Left forelimb (tissue), 1 donor: ENCODE measurements at places on chromosomes 11 and 22.

DNA sequence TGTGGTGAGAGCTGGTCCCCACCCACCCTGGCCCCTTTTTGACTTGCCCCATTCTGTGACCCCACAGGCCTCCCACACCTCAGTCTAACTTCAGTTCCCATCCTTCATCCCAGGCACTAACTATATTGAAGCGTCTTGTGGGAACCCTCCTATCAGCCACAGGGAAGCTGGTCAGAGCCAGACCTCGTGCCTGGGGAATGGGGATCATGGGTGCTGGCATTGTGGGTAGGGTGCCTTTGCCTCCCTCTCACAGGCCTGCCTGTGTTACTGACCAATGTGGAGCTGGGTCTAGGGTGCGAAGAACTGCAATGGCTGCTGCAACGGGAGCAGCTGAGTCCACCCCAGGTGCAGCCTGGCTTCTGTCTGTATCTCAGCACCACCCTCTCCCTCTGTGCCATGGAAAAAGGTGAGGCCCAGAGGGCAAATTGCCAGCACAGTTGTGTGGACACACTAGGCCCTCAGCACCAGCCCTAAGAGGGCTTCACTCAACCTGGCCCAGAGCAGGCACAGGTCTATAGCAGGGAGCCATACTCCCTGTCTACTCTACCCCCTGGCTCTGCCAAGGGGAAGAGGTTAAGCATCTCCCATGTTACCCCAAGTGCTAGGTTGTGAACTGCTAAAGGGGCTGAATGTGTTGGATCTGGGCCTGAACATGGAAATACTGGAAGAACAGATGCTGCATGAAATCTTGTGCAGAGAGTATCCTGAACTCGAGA lies 37.3 kb downstream of the RRP8 start:
- no peak for DNase-seq

- no peak for DNase-seq
Measured at GRCh38 chr11:27041141-27041899, 705 bp downstream of the BBOX1 start.

- DNase-seq: no peak
Measured at GRCh38 chr11:123116486-123116885, 54.5 kb upstream of the HSPA8 start.

GRCh38 chr22:44088976-44089570 lies 65.0 kb downstream of the PARVB start:
- no peak for DNase-seq

DNA sequence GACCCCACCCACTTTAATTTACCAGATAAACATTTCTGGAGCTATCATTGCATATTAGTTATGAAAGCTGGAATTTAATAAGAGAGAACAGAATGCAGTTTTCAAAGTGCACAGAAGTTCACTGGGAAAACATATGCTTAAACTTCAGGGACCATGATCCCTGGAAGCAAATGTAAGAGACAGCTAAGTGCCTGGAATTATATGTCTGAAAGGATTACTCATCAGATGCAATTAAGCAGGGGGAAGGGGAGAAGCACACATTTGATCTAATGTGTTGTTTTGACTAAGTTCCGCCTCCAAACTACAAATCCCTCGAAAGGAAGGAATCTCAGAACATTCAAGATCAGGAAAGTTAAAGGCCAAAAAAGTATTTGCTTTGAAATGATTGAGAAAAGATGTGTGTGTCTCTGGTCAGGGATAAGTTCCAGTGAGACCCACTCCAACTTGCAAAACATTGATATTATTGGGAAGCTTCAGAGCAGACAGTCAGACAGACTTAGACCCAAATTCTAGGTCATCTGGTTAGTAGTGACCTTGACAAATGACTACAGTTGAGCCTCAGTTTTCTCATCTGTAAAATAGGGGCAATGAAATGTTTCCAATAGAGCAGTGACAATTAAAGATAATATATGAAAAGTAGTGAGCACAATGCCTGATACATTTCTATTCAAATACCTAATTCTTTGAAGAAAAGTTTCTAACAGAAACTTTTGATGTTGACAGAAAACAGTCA lies 147.6 kb downstream of the ME3 start:
- no peak for DNase-seq

GRCh38 chr11:45021001-45021400 lies 70.3 kb upstream of the TP53I11 start:
- no peak for DNase-seq

GRCh38 chr22:35930933-35931332 lies 97.7 kb downstream of the RBFOX2 start:
- DNase-seq: no peak

DNA sequence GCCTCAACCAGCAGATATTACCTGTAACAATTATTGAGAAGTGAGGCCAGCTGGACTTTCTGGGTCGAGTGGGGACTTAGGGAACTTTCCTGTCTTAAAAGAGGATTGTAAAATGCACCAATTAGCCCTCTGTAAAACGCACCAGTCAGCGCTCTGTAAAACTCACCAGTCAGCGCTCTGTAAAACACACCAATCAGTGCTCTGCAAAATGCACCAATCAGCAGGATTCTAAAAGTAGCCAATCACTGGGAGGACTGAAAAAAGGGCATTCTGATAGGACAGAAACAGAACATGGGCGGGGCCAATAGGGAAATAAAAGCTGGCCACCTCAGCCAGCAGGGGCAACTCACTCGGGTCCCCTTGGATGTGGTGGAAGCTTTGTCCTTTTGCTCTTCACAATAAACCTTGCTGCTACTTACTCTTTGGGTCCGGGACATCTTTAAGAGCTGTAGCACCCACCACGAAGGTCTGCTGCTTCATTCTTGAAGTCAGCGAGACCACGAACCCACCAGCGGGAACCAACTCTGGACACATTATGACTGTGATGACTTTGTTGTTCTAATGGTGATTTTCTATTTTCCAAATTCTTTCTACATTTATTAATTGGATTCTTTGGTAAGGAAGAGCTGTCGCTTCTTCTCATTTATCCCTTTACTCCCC lies 40.2 kb upstream of the FGF3 start:
- peak; percentile 41 for DNase-seq

- no peak for DNase-seq
Measured at GRCh38 chr11:98940913-98941312, 79.8 kb upstream of the CNTN5 start.

GRCh38 chr22:30947816-30948454 lies 20.6 kb downstream of the MORC2 start:
- DNase-seq: no peak

DNA sequence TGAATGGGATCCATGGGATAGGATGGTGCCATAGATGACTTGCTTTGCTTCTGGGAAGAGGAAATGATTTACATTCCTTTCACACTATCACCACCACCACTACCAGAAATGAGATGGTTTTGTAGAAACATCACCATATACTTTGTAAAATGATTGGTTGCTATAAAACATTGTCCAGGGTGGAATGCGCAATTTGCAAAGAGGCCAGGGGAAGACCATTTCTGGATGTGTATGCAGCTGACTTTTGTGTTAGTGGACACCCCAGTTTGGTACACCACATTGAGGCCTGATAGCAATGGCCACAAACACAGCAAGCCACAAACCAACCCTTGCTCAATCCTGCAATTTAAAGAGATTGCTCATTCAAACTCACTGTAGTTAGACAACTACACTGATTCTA lies 56.7 kb upstream of the RCN1 start:
- DNase-seq: no peak

DNA sequence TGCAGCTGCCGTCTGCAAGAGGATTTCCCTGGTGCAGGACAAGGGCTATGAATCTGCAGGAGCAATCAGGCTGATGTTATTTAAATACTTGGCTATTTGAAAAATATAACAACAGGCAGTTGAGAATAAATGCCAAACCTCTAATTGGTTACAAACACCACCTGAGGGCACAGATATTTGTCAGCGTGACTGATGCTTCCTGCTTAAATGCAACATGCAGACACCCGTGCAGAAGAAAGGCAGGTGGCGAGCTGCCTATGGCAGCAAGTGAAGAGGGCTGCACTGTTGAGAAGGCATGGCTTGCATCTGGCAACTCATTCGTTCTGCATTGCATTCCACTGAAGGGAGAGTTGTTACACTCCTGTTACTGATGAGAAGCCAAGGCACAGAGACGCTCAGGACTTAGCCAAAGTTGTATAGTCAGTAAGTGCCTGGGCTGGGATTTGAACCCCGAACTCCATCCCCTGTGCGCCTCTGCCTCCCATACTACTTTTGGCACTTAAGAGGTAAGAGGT lies 350.6 kb downstream of the TENM4 start:
- no peak for DNase-seq

DNA sequence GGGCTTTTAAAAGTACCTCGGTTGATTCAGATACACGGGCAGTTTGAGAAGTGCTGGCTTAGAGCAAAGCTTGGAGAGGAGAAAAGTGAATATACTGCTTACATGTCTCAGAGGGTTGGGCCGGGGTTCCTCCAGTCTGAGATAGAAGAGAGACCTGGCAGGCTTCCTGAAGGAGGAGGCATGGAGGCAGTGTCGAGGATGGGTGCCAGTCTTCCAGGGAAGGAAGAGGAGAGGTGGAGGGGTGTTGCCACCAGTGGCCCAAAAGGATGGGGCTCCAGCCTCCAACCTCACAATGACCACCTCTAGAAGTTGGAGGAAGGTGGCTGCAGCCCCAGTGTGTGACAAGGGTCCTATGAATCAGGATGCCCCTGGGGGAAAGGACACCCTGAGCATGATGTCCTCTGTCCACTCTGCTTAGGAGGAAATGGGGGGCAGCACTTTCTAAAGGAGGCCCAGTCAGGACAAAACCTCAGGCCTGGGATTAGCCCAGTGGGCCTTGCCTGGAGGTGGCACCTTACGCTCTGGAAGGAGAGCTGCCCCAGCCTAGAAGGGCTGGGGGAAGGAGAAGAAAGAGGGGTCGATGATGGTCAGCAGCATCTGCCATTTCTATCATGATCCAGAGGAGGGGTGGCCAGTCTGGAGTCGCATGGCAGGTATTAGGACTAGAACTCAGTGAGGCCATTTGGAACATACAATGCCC lies 65.2 kb downstream of the CD82 start:
- peak; percentile 28 for DNase-seq

- DNase-seq: peak; percentile 85
Measured at GRCh38 chr11:11978792-11979487, 29.5 kb downstream of the DKK3 start.

DNA sequence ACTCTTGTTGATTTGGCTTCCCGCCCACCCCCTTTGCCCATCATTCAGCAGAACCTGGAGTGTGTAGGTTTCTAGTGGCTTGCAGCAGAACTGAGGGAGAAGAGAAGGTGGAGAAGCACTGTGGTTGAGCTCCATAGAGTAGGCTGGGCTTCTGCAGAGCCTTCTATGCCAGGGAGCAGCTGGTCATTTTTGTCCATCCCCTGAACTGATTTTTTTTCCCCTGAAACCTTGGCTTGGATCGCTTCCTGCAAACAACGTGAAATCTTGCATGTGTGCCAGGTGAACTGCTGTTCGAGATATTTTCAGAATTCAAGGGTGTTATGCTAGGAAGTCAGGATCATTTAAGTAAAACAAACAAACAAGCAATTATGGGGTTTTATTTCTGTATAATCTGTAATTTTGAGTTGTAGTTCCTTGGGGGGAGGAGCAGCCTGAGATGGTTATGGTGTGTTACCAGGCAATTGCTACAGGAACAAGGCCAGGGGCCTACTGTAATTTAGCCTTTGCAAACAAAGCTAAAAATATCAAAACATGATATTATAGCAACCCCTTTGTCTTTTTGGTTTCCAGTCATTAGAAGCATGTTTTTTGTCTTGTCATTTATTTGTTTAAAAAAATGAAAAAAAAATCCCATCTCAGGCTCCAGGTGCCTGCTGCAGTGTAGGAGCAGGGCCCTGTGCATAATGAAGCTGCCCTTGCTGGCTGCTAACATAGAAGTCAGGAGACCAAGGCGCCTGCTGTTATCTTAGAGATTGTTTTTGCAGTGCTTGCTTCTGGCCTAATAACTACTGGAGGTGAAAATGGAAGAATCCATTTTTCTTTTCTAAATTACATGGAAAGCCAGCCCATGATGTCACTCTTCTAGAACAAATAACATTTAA lies 152.4 kb upstream of the TTC12 start:
- no peak for DNase-seq

GRCh38 chr11:11382858-11383532 lies 29.9 kb upstream of the CSNK2A3 start:
- peak; percentile 49 for DNase-seq

DNA sequence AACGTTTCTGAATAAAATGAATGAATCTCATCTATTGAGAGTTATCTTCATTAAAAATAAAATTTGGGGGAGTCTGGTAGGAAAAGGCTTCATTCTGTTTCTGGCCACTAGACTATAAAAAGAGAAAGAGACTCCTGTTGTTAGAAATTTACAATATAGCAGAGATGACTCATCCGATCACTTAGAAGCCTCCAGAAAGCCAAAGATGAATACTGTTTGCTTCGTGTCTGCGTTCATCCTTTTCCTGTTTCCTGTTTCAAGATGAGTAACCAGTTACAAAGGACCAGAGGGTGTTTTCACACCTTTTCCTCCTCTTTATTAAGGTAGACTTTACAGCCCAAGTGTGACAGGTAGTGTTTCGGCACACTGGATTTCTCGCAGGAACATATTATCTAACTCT lies 1120.7 kb downstream of the LRRC4C start:
- DNase-seq: no peak

DNA sequence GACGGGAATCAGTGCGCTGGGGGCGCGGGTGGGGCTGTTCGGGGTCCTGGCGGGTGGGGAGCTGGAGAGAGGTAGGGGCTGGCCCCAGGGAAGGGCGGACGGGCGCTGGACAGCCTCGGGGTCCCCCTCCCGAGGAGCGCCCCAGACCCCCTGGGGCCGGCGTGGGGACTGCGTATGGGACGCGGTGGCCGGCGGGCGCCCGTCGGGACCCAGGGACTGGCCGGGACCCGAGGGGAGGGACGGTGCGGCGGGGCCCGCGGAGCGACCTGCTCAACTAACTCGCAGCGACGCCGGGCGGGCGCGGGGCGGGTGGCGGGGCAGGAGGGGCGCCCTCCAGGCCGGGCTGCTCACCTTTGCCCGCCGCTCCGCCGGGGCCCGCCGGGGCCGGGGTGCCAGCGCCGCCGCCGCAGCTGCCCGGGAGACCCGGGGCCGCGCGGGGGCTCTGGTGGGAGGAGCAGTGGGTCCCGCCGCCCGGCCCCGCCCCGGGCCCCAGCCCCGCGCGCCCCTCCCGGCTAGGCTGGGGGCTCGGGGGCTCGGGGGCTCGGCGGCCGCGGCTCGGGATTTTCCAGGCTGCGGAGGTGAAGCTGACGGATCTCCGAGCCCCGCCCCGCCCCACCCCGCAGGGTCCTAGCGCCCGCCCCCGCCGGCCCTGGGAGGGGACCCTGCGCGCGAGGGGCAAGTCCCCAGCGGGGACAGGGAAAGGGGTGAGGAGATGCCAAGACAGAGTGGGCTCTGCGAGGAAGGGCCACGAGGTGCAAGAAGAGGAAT lies 12.3 kb downstream of the STARD10 start:
- peak; percentile 71 for DNase-seq

- DNase-seq: no peak
Measured at GRCh38 chr11:74412733-74413359, 14.6 kb upstream of the PGM2L1 start.

- no peak for DNase-seq
Measured at GRCh38 chr22:20203552-20204201, 52.8 kb upstream of the CCDC188 start.

- no peak for DNase-seq
Measured at GRCh38 chr11:8772571-8773519, 90.3 kb downstream of the RPL27A start.

GRCh38 chr11:12070446-12071267 lies 39.7 kb upstream of the MICAL2 start:
- DNase-seq: no peak

- peak; percentile 60 for DNase-seq
Measured at GRCh38 chr11:44452827-44453572, 112.5 kb upstream of the CD82 start.
